ENCODE measurements at places on chromosomes 3 and 15.

DNA sequence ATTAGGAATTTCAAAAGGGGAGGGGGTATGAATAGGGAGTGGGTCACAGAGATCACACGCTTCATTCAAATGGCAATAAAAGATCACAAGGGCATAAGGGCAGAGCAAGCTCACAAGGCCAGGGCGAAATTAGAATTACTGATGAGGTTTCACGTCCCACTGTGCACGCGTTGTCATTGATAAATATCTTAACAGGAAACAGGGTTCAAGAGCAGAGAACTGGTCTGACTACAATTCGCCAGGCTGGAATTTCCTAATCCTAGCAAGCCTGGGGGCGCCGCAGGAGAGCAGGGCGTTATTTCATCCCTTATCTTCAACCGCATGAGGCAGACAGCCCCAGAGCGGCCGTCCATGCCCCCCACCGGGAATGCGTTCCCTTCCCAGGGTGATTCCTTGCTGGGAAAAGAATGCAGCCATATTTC is 18.1 kb upstream of the SMCO1 start:
- peak; percentile 60 for DNase-seq

DNA sequence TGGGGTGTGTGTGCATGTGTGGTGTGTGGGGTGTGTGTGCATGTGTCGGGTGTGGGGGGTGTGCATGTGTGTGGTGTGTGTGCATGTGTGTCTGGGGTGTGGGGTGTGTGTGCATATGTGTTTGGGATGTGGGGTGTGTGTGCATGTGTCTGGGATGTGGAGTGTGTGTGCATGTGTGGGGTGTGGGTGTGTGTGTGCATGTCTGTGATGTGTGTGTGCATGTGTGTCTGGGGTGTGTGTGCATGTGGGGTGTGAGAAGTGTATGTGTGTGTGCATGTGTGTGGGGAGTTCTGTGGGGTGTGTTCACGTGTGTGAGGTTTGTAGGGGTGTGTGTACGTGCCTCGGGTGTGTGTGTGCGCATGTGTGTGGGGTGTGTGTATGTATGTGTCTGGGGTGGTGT is 6.7 kb upstream of the OCA2 start:
- DNase-seq, result no peak

DNA sequence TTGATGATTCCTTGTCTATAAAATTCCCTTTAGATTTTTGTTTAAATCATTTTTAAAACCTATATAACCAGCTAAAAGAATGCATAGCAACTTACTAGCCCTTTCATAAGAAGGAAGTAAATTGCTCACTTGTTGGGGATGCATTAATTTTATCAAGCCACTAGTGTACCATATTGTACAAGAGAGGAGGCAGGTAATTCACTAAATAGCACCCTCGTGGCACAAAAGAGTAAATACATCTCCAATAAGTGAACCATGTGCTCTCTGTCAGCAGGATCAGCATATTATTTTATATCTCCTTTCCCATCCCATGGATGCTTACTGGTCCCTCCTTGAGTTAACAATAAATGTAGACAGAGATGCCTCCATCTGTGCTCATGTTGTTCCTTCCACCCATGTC is 34.3 kb downstream of the FRMD5 start:
- no peak for DNase-seq

GRCh38 chr15:68487087-68487843 is 55.3 kb upstream of the ITGA11 start:
- no peak for DNase-seq

DNA sequence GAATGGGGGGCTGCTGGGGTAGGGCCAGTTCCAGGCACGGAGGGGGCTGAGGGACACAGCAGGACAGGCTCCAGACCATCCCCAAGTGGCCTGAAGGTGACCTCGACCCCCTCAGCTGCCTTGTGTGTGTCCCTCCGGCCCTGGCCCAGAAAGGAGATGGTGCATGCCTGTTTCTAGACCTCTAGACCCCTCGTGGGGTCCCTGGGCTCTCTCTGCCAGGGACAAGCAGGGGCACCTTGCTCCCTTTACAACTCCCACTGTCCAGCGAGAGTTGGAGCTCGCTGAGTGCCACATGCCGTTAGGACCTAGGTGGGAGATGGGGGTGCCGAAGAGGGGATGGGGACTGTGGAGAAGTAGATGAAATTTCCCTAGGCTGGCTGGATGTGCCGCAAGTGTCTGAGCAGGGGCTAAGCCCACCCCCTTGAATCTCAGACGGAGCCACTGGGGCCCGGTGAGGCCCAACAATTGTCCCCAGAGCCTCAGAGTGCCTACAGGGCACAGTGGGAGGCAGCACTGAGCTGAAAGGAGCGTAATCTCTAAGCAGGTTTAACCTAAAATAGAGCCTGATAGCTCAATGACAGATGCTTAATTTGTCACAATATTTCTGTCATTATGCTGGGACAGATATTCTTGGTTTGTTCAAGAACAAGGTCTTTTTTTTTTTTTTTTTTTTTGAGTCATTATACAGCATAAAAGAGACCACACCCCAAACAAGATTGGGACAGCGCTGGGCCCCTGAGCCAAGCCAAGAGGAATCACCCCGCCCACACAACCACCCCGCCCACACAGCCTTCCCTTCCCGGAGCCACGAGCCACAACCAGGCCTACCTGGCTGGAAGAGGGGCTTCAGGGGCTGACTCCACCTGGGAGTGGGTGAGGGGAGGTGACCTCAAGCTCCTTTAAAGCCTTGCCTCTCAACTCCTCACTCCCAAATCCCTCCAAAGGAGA is 23.6 kb upstream of the KLF13 start:
- DNase-seq, result no peak

GRCh38 chr3:42117175-42118008 is 26.2 kb downstream of the TRAK1 start:
- peak; percentile 77 for DNase-seq

DNA sequence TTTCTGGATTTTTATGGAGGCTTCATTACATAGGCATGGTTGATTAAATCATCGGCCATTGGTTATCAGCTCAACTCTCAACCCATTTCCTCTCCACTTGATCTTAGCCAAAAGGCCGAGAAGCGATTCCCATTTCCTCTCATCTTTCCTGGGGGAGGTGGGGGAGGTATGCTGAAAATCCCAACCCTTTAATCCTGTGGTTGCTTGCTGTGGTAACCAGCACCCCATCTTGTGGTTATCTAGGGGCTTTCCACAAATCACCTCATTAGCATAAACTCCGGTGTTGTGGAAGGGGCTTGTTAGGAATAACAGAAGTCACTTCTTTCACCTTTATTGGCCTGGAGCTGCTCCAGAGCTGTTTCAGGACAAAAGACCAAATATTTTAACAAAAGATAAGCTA is 20.9 kb downstream of the PDE8A start:
- no peak for DNase-seq
